CD8-positive, alpha-beta T cell (primary cell): ENCODE measurements at places on chromosomes 7 and 10.
A peak's percentile ranks its signal among the peaks of the same experiment; 100 is the strongest.

- DNase-seq = no peak
Measured at GRCh38 chr7:29363636-29364425, 169.3 kb downstream of the CHN2 start.

DNA sequence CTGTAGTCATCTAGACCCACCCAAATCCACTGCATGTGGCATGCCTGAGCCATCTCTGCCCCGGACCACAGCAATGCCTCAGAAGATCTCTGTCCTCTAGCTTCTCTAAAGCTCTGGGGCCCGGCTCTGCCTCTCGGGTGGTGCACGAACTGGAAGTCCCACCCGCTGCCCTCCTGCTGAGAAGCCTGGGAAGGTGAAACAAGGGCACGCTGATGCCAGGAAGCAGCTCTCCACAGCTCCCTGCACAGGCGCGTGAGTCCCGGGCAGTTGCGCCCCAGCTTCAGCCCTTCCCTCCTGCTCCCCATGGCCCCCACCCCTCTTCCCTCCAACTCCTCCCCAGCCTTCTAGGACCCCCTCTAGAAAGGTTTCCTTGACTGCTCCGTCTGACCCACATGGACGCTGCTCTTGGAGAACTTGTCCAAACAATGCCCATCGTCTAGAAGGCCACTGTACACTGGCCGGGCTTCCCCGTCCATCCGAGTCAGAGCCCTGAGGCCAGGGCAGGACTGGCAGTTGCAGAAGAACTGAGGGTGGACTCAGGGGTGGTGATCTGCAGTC, 12.8 kb downstream of the KCNH2 start:
- no peak for DNase-seq

DNA sequence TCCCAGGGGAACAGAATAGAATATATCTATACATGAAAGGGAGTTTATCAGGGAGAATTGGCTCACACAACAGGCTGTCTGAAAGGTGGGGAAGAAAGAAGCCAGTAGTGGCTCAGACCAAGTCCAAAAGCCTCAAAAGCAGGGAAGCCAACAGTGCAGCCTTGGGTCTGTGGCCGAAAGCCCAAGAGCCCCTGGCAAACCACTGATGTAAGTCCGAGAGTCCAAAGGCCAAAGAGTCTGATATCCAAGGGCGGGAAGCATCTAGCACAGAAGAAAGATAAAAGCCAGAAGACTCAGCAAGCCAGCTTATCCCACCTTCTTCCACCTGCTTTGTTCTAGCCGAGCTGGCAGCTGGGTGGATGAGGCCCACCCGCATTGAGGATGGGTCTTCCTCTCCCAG, 172.5 kb downstream of the CCDC71L start:
- no peak for DNase-seq

DNA sequence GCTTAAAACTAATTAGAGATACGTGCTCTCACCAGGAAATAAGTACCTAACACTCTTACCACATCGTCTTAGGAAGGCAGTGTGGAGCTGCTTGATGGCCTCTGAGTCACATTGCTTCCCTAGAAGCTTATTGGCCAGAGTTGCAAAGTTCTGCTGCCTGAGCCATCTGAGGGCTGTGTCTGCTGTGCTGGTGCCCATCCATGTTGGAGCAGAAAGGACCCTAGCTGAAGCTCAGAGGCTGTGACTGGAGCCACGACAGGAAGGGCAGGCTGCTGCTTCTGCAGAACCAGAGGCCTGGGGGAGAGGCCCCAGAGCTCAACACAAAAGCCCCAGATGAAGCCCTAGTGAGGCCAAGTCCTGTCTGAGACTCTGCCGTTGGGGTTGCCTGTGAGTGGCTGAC, 64.8 kb upstream of the IGFBP3 start:
- no peak for DNase-seq

DNA sequence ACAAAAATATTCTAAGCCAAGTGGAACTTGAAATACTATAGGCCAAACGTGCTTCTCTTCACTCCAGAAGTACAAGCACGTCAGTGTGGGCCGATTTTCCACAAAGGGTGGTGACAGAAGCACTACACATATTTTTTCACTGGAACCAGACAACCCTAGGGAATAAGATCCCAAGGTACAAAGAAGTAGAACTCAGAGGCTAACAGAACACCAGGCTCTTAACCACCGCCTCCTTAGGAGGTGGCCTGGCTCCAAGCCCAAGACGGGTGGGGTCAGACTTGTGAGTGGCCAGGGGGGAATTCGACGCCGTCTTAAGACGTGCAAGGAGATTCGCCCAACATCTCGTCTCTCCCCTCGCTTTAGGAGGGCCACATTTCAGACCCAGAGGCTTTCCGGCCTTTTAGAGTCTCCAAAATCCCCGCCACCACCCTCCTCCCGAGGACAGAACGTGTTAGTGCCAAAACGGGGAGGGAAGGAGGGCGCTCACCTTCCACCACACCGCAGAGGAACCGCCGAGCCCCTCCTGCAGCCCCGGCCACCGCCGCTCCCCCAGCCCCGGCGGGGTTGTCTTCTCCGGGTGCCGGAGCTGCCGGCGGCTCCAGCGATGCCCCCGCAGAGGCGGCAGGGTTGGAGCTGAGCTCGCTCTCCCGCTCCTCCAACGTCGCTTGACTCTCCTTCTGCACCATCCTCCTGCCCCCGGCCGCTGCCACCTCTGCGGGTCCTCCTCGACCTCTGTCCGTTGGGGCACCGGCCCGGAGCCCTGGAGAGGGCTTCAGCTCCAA, 716 bp downstream of the OGA start:
- DNase-seq = peak; percentile 53

GRCh38 chr7:140570120-140570519, 70.5 kb downstream of the DENND2A start:
- no peak for DNase-seq

GRCh38 chr10:93991114-93991513, 2.6 kb upstream of the PLCE1 start:
- DNase-seq = no peak

- no peak for DNase-seq
Measured at GRCh38 chr10:6228010-6228511, 25.3 kb downstream of the PFKFB3 start.

DNA sequence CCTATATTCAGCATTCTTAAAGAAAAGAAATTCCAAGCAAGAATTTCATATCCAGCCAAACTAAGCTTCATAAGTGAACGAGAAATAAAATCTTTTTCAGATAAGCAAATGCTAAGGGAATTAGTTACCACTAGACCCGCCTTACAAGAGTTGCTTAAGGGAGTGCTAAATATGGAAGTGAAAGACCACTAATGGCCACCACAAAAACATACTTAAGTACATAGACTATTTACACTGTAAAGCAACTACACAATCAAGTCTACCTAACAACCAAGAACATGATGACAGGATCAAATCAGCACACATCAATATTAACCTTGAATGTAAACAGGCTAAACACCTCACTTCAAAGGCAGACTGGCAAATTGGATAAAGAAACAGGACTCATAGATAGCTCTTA, 42.2 kb upstream of the NME8 start:
- no peak for DNase-seq

GRCh38 chr10:11874568-11875493, 51.7 kb downstream of the PROSER2 start:
- DNase-seq = no peak

DNA sequence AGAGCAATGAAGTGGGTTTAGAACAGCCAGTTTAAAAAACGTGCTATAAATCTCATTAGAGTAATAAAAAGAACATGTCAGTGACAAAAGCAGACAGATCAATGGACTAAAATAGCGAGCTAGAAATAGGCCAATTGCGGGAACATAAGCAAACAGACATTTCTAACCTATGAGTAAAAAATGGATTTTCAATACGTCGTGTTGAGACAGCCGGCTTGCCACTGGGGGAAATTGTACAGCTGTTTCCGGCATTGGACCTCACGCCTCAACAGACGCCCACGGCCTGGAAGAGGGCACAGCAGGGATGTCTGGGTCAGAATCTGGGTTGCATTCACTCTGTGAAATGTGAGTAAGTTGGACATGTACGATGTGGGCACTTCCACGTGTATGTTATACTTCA, 92.9 kb downstream of the SVOPL start:
- DNase-seq = no peak

GRCh38 chr7:87322912-87323311, 22.6 kb upstream of the CROT start:
- DNase-seq = no peak

DNA sequence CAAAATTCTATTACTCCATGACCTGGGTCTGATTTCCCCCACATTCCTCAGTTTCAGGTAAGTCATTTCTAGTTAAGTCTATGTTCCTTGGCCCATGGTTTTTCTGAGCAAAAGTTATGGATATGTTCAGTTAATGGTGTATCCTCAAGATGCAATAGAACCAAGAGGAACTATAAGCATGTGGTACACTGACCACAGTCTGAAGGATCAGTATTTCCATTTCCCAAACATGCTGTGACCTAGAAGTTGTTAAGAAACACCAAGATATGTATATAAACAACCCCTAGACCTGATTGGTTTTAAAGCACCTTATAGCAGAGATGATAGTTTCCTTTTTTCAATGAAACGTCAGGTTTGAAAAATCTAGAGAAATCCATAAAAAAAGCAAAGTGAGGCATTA, 94.2 kb upstream of the ABCB5 start:
- DNase-seq = no peak

DNA sequence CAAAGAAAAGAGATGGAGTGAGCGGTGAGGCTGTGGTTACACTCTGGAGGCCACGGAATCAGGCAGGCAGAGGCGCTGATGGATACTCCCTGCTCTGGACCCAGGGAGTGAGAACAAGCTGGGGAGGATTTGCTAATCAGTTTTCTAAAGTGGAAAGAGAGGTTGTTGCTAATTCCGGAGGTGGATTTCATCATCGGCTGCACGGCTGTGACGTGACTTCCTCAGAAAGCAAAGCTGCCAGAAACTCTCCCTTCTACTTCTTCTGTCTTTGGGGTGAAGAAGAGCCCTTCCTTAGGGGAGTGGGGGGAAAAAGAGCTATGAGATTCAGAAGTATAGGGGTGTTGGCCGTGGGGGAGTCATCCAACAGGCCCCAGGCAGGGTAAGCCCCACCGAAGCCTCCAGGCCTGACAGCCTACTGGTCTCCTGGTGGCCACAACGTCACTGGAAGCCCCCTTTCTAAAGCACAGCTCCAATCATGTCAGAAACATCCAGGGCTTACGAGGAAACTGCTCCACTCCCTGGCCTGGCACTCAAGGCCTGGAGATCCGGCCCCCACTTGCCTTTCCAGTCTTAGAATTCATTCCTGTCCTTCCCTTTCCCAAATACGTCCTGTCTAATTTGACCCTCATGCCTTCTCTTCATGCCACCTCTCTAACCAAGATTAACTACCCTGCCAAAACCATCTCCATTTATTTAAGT, 114.5 kb downstream of the HIP1 start:
- no peak for DNase-seq

DNA sequence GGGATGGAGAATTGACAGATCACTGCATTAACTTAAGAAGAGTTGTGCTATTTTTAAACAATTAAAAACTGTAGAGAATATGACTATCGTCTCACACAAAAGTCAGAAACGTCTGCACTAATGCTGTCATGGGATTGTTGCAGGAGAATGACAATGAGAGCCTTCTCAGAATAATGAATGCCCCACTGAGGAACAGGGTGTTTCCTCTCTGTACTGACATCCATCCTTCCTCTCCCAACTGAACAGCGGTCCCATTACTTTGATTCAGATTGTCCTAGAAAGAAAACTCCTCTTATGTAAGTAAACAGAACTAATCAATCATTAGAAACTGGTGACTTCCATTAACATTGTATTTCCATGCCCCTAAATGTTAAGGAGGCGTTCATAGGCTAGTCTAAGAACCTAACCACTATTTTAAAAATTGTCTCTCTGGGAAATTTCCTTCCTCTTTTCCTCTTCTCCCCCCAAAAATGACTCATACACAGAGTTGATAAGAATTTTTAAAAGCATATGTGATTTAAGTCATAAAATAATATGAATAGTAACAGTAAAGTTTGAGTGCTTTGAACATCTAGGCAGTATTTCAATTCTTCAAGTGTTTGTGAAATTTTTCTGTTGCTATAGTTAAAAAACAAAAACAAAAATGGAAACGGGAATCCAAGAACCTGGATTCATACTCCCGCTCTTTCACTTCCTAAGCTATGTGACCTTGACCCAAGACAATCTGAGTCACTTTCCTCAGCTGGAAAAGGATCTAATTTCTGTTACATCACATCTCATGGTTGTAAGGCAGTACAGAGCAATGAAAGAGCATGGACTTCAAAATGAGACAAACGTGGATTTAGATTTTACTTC, 12.7 kb upstream of the MACC1 start:
- no peak for DNase-seq

DNA sequence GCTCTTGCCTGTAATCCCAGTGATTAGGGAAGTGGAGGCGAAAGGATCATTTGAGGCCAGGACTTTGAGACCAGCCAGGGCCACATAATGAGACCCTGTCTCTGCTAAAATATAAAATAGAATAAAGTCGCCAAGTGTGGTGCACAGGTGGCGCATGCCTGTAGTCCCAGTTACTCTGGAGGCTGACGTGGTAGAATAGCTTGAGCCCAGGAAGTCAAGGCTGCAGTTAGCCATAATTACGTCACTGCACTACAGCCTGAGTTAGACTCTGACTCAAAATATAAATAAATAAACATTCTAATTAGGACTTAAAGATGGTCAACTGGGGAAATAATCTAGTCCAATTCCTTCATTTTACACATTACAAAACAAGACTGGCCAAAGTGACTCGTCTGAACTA, 768 bp downstream of the CHCHD2 start:
- DNase-seq = no peak

DNA sequence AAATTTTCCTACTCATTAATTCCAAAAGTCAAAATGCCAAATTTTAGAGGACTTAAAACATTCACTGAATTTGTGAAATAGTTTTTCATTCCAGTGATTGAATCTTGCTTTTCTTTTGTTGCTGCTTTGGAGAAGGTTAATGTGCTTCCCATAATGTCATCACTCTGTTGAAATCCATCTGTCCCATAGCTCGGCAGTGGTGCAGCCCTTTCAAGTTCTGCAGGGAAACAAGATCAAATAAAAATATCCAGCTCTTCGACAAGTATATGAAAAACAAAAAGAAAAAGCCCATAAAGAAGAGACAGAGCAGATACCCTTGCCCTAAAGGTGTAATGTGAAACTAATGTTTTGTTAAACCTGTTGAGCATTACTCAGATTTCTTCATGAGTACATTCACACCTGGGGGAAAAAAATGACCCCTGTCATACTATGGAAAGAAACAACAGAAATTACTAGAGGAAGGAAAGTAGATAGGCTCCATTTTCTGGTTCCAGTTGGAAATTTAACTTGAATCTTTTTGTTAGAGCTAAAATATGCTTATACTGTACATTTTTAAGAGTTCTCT, 35.1 kb downstream of the AGR3 start:
- DNase-seq = no peak

- no peak for DNase-seq
Measured at GRCh38 chr7:88337572-88337971, 30.9 kb upstream of the STEAP4 start.

- DNase-seq = no peak
Measured at GRCh38 chr10:59582058-59582457, 127.6 kb downstream of the SLC16A9 start.

GRCh38 chr10:121242741-121243608, 355.3 kb downstream of the FGFR2 start:
- no peak for DNase-seq

- no peak for DNase-seq
Measured at GRCh38 chr7:121084256-121084655, 95.7 kb downstream of the CPED1 start.

- DNase-seq = no peak
Measured at GRCh38 chr7:100681491-100682227, 8.1 kb downstream of the GNB2 start.
